ENCODE measurements at places on chromosomes 5 and 9.

DNA sequence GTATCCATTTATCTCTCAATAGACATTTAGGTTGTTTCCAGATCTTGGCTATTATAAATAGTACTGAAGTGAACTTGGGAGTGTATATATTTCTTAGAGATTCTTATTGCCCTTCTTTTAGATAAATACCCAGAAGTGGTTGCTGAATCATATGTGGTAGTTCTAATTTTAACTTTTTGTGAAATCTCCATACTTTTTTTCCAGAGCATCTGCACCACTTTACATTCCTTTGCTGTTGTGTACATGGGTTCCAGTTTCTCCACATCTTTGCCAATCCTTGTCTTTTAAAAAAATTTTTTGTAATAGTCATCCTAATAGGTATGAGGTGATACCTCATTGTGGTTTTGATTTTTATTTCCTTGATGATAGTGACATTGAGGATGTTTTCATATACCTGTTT lies 303.7 kb downstream of the CCDC171 start:
- DNase-seq, result peak; percentile 87

DNA sequence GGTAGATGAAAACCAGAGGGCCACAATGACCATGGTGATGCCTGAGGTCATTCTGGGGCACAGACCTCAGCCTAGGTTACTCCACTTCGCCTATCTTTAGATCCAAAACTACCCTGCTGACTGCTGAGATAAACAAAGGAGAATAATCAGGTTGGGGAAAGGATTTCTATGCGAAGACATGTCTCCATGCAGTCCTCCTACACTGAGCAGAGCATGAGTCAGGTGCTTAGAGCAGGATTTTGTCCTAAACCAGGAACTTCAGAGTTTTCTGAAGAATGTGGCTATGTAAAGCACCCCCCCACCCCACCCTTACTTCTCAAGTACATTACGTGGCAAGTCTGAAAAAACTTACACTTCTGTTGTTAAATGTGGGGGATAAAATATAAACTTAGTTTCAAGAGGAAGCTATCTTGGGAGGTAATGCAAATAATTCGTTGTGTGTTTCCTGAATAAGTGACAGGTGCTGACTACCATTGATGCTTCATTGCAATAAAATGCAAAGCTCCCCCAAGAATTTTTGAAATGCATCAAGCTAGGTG lies 19.4 kb downstream of the PDCD1LG2 start:
- DNase-seq, result peak; percentile 74

- DNase-seq, result no peak
These were observed 142.9 kb downstream of the COX7C start for GRCh38 chr5:86760661-86761060.

GRCh38 chr9:137236238-137236935 lies 4.7 kb upstream of the TUBB4B start:
- DNase-seq, result peak; percentile 63

GRCh38 chr9:121075251-121076036 lies 689 bp downstream of the CNTRL start:
- DNase-seq, result peak; percentile 8

DNA sequence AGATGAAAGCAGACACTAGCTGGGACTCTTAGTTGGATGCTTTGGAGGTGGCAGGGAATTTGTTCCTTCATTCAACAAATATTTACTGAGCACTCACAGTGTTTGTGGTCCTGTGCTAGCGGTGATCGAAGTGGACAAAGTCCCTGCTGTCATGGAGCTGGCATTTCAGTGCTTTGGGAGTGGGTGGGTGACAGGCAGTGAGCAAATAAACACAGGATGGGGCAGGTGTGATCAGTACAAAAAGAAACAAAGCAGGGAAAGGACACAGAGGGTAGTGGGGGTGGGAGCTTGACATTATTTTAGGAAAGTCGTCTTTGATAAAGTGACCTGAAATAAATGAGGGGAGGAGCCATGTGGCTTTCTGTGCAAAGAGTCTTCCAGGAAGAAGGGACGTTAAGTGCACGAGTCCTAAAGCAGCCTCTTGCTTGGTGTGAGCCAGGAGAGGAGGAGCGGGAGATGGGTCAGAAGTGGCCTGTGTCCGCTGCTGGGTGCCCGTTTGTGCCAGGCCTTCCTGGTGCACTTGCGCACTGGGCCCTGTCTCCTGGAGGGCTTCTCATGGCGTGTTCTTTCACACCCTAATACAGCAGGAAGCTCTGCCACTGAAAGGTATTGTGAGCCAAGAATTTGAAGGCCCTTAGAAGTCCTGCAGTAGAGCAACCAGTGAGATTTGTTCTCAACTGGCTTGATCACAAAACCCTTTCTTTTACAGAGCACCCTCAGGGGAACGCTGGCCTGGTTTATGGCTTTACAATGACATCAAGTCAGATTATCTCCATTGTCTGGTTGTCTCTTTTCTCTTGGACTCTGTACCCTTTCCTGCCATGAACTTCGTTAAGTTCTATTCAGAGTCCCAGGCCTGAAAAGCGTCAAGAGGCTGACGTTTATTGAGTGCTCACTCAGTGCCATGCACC lies 14.8 kb downstream of the NDST1 start:
- no peak for DNase-seq

- DNase-seq, result no peak
These were observed 470.0 kb downstream of the PRDM9 start for GRCh38 chr5:23977365-23977764.

DNA sequence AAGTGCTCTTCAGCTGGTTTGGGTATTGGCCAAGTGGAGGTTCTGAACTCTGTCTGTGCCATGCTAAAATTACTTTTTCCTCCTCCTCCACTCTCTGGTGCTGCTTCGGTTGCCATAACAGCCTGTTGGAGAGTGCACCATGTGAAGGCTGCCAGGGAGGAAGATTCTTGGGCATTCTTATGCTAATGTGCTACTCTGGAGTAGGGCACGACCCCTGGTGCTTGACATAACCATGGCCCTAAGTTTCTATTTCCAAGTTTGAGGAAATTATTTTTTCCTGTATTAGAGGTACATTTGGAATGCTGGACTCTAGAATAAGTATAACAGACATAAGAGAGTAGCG lies 111.6 kb downstream of the ARHGAP26 start:
- DNase-seq, result no peak

DNA sequence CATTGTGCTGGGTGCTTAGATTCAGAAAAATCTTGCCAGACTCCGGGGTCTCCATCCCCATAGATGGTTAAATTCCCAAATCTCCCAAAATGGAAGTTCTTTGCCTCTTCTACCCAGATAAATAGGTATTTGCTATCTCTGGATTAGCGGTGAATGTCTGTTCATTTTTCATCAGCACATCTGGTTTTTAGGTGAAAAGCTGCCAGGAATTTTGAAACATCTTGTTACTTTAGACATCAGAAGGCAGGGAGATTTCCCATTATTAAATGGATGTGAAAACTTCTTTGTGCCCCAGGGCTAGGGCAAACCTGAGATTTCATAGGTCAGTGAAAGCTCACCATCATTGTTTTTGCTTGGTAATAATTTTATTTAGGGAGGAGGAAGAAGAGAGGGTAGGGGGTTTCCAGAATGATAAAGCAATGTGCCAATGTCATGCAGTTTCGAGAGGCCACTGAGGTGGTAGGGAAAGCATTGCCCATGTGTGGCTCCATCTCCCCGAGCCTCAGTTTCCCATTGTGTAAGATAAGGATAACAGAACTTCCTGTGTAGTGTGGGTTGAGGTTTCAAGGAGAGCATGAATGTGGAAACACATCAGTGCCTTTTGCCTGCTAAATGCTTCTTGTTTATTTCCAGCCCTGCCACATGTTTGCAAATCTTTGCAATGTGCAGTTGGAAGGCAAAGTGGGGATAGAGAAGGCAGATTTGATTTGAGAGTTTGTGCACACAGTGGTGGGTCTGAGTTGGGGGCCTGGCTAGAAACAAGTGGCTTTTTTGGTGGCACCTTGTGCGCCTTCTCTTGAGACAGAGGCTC lies 147.2 kb upstream of the KLF4 start:
- peak; percentile 33 for DNase-seq

DNA sequence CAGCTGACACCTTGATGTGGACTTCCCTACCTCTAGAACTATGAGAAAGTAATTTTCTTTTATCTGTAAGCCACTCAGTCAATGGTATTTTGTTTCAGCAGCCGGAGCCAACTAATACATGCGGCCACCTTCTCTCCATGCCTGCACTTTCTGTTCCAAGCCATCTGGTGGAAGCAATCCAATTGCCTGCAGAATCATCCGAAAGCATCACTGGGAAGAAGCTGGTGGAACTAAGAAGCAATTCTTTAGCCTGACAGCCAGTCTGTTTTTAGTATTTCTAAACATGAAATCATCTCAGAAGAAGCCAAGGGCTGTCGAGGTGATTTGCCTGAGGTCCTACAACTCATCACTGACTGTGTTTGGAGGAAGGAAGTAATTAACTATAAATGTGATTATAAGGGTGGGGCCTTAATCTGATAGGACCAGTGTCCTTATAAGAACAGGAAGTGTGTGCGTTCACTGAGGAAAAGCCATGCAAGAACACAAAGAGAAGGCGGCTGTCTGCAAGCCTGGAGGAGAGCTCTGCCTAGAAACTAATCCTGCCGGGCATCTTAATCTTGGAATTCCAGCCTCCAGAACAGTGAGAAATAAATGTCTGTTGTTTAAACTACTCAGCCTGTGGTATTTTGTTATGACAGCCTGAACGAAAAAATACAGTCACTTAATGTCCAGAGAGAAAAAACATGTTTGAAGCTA lies 49.1 kb downstream of the NXNL2 start:
- DNase-seq, result peak; percentile 85

DNA sequence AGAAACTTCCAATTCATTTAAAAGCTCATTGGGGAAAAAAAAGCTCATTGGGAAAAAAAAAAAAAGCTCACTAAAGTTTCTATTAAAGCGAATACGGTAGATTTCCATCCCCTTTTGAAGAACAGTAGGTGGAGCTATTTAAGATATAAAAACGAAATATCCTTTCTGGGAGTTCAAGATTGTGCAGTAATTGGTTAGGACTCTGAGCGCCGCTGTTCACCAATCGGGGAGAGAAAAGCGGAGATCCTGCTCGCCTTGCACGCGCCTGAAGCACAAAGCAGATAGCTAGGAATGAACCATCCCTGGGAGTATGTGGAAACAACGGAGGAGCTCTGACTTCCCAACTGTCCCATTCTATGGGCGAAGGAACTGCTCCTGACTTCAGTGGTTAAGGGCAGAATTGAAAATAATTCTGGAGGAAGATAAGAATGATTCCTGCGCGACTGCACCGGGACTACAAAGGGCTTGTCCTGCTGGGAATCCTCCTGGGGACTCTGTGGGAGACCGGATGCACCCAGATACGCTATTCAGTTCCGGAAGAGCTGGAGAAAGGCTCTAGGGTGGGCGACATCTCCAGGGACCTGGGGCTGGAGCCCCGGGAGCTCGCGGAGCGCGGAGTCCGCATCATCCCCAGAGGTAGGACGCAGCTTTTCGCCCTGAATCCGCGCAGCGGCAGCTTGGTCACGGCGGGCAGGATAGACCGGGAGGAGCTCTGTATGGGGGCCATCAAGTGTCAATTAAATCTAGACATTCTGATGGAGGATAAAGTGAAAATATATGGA lies at the start of gene PCDHGA12:
PCDHGA12 (plus strand) TSS at position 176 of the 782 bp plus-strand sequence; CDS start at position 429, 253 bp downstream.
- DNase-seq, result peak; percentile 87

- DNase-seq, result peak; percentile 65
These were observed 91.0 kb upstream of the JAK2 start for GRCh38 chr9:4894076-4894475.

DNA sequence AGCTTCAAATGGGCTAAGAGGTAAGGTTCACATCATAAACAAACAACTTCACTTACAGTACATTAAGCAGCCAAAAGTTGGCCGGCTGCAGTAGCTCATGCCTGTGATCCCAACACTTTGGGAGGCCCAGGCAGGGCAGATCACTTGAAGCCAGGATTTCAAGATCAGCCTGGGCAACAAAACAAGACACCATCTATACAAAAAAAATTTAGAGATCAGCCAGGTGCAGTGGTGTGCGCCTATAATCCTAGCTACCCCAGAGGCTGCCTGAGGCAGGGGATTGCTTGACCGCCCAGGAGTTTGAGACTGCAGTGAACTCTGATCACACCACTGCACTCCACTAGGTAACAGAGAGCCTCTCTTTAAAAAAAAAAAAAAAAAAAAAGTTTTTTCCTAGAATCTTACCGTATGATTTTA lies 16.9 kb downstream of the UBTD2 start:
- DNase-seq, result peak; percentile 36

- no peak for DNase-seq
These were observed 32.7 kb upstream of the FCN2 start for GRCh38 chr9:134847752-134848432.

- DNase-seq, result peak; percentile 18
These were observed 43.1 kb upstream of the TTC39B start for GRCh38 chr9:15349892-15350761.

- no peak for DNase-seq
These were observed 96.8 kb upstream of the GNA14 start for GRCh38 chr9:77744841-77745430.

DNA sequence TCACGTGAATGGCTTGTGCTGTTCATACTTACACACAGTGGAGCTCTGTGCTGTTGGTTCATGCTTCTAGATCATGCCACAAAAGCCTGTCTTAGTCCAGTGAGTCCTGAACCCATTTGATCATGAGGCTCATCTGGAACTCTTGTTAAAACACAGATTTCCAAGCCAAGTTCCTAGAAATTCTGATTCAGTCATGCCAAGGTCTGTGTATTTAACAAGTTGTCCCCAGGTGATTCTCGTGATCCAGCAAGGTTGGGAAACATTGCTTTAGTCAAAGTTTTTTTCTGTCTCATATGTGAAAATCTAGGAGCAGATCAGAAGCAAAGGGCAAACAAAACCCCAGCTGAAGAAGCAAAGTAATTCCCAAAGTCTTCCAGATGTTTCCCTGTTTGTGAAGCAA lies 112.5 kb upstream of the GAS1 start:
- no peak for DNase-seq

Data from IMR-90 (cell line).